Fibroblast of lung (primary cell): ENCODE measurements at places on chromosomes 6 and 20. TPM values are rescaled to one million over a fixed set of nuclear protein-coding genes. Genes with fewer than 3 reads are reported as not detected.

DNA sequence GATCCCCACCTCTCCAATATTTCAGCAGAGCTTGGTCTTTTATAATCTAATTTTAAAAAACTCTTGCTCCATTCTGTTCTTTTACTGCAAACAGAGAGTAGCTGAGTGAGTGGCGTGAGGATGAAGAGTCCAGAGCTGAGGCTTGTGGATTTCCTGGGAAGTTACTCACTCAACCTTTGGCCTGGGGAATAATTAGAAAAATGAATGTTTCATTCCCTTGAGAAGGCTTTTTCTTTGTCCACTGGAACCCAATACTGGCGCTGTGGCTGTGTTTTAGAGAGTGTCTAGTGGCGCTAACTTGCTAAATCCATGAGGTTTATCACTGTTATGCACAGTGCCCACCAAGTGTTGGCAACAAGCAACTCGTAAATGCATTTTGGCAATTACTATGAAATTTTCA is 251.5 kb downstream of the HIVEP2 start:
- DNase-seq: peak; percentile 78

GRCh38 chr20:36184816-36185776 is 30.6 kb downstream of the EPB41L1 start:
- DNase-seq: no peak

DNA sequence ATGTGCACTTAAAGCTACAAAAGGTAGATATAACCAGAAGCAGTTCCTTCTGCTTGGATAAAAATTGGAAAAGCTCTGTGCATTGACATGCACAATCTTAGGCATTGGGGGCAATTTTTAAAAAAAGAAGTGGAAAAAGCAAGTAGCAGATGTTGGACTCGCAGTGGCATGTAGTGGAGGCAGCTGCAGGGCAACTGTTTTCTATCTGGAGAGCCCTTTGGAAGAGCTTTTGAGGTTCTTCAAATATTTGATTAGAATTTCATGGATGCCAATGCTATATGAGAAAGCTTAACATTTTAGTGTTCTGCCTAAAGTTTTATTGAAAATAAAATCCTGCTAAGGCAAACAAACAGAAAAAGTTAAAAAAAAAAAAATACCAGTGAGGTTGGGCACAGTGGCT is 388.3 kb upstream of the RNF217 start:
- DNase-seq: no peak

- DNase-seq: peak; percentile 80
Observed at GRCh38 chr6:129575378-129576118, 134.4 kb downstream of the ARHGAP18 start.

GHRH gene
- not detected in 2 replicates for total RNA-seq
